ENCODE measurements at places on chromosomes 3 and 15.

- no peak for DNase-seq
Observed at GRCh38 chr3:59234884-59235633, 185.2 kb upstream of the CFAP20DC start.

- no peak for DNase-seq
Observed at GRCh38 chr3:184059424-184059823, 6.6 kb downstream of the HTR3C start.

- DNase-seq, result no peak
Observed at GRCh38 chr15:40038275-40038637, 725 bp downstream of the SRP14 start.

DNA sequence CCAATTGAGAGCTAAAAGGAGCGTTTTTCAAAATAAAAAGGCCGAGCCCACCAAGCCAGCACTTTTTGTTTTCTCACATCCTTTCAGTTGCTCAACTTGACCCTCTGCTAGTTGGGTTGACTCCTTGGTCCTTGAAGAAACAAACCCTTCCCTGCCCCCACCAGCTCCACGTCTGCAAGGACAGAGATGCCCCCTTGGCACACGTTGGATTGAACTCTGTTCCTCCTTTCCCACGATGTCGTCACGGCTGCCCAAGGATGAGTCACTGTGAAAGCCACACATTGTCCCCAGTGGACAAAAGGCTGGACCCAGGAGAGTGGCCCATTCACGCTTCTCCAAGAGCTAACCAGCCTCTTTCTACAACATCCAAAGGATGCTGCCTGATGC, 43.0 kb upstream of the SPATA12 start:
- DNase-seq, result no peak

- DNase-seq, result peak; percentile 48
Observed at GRCh38 chr3:51434746-51435327, 43.8 kb downstream of the RBM15B start.

DNA sequence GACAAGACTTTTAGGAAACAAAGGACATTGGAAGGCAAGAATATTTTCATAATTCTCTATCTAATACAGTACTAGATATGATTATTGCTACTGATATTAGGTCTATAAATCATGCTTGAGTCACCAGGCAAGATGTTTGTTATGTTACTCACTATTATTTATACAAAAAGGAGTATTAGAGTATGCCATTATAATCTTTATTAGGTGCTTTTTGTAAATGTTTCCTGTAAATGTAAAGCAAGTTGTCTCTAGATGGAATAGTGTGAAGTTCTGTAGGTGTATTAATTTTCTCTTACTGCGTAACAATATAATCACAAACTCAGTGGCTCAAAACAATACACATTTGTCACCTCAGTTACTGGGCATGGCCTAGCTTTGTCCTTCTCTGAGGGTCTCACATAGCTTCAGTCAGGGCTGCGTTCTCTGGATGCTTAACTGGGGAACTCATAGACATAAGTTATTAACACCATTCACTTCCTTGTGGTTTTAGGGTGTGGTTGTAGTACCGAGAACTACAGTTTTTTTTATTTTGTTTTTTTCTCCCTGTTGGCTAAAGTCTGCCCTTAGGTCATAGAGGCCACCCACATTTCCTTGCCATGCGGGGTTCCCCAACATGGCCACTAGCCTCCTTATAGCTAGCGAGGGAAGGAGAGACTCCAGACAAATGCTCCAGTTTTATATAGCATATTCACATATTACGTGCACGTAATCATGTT, 20.3 kb upstream of the MAP3K13 start:
- DNase-seq, result no peak

DNA sequence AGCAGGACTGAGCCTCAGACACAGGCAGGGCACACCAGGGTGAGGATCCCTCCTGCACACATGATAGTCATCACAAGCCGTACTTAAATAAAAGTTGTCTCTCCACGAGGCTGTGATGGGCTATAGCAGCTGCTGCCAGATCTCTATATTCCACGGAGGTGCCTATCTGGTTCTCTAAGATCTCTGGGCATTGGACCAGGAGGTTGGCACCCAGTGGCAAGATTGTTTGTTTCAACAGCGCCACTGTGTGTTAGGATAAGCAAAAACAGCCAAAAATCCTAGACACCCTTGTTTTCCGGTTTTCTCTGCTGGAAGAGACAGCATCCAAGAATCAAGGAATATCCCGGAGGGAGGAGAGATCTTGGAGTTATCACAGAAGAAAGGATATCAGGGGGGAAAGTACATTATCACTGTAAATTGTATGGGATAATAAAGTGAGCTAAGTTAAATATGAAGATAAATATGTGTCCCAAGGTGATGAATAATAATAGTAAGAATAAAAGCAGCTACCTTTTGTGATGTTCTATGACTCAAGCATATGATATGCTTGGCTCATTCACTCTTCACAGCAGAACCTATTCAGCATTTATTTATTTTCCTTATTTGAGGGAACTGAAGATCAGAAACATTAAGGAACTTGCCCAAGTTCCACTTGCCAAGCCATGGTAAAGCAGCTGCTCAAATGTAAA, 90.6 kb upstream of the AKAP13 start:
- DNase-seq, result no peak

- no peak for DNase-seq
Observed at GRCh38 chr3:107969525-107969924, 121.3 kb downstream of the CD47 start.

Measured in Caco-2 (cell line).